ENCODE measurements at places on chromosomes 7 and 10. TPM values are rescaled to one million over a fixed set of nuclear protein-coding genes. Genes with fewer than 3 reads are reported as not detected.
A peak's percentile ranks its signal among the peaks of the same experiment; 100 is the strongest.

PRKCQ gene
- 0.98 TPM for total RNA-seq

CTAGE4 gene
- 8.8 TPM for total RNA-seq

SAMD9L gene
- total RNA-seq: 8.6 TPM

SNX10 gene
- 18.1 TPM for total RNA-seq

SAP25 gene
- total RNA-seq: 2.2 TPM

TDRD1 gene
- 0.33 TPM for total RNA-seq

GRM3 gene
- total RNA-seq: not detected

GRCh38 chr10:114584419-114584818, 73.7 kb downstream of the ABLIM1 start:
- no peaks in the 10 kb centered on the region for H3K4me1 ChIP-seq
- no peaks in the 10 kb centered on the region for H3K36me3 ChIP-seq
- no peaks in the 10 kb centered on the region for H3K27me3 ChIP-seq
- no peak overlapping the region for H3K4me3 ChIP-seq
- no peak overlapping the region for H3K27ac ChIP-seq

- no peaks in the 10 kb centered on the region for H3K36me3 ChIP-seq
- H3K27ac ChIP-seq: peak overlapping the region; percentile 1
- H3K4me3 ChIP-seq: no peak overlapping the region
Observed at GRCh38 chr7:116708248-116708647, 36.3 kb downstream of the MET start.

GRCh38 chr7:139748941-139749340, 28.9 kb downstream of the HIPK2 start:
- H3K36me3 ChIP-seq: no peaks in the 10 kb centered on the region
- H3K4me3 ChIP-seq: no peak overlapping the region
- no peak overlapping the region for H3K27ac ChIP-seq

- H3K27ac ChIP-seq: peak overlapping the region; percentile 88
- DNase-seq: peak; percentile 59
- H3K4me1 ChIP-seq: peaks cover 4% of the 10 kb centered on the region
- no peaks in the 10 kb centered on the region for H3K27me3 ChIP-seq
- H3K4me3 ChIP-seq: no peak overlapping the region
Observed at GRCh38 chr10:125084614-125085257, 75.6 kb downstream of the CTBP2 start.

DNA sequence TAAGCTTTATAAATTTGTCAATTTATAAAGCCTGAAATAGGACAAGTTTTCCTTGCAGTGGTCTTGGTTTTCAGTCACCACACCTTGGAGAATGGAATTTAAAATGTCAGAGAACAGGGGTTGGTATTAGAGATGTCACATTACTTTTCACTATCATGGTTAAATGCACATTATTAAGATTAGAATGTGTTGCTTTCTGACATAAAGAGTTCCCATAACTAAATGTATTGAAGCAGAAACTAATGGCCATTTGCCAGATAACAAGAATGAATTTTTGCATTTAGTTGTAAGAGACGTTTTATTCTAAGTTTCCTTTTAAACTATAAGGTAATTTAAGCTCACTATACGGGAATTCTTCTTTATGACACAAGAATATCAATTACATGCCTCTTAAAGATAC, 172.3 kb downstream of the ARL4A start:
- H3K27me3 ChIP-seq: no peaks in the 10 kb centered on the region
- no peak overlapping the region for H3K27ac ChIP-seq
- DNase-seq: no peak
- no peaks in the 10 kb centered on the region for H3K4me1 ChIP-seq
- H3K4me3 ChIP-seq: no peak overlapping the region

DNA sequence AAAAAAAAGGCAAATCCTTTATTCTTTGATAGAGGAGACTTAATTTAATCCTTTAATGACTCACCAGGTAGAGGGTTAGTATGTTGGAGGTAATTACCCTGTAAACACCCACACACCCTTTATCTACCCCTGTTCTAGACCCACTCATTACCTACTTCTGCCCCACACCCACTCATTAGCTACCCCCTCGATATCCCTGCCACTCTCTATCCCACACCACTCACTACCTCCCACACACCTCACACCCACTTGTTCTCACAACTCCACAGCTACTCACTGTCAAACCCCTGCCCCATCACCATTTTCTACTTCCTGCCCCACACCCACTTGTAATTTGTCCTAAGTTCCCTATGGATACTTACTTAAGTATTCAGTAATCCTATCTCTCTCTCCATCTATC, 49.7 kb downstream of the SEC61G start:
- no peaks in the 10 kb centered on the region for H3K27me3 ChIP-seq
- no peaks in the 10 kb centered on the region for H3K4me1 ChIP-seq
- no peak overlapping the region for H3K27ac ChIP-seq
- DNase-seq: no peak

DNA sequence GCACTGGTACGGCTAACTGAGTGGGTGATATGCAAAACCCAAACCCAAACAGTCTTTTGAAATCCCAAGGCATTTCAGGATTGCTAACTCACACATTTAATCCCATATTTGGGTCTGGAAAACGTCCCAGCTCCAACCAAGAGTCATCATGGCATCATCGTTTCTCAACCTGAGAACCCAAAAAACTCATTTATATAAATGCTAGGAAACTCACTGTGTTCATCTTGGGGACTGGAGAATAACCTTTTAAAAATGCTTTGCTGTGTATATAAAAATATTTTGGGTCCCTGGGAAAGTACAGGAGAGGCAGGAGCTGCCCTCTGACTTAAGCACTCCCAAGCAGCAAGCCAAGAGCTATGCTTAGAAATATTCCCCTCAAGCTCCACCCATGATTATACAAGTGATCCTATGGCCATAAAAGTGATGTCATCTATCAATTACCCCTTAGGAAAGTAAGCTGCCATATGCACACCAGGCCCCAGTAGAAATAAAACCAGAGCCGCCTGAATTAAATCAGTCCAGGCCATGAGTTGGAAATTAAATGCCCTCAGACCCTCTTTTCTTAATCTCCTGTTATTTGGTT, 352.1 kb downstream of the FRMD4A start:
- no peak overlapping the region for H3K27ac ChIP-seq
- no peak for DNase-seq
- no peak overlapping the region for H3K4me3 ChIP-seq

GRCh38 chr7:37281368-37282092, 167.1 kb downstream of the ELMO1 start:
- no peaks in the 10 kb centered on the region for H3K27me3 ChIP-seq
- no peak overlapping the region for H3K27ac ChIP-seq
- no peaks in the 10 kb centered on the region for H3K36me3 ChIP-seq
- H3K4me3 ChIP-seq: no peak overlapping the region

- no peak overlapping the region for H3K4me3 ChIP-seq
- no peaks in the 10 kb centered on the region for H3K36me3 ChIP-seq
- no peaks in the 10 kb centered on the region for H3K27me3 ChIP-seq
- DNase-seq: no peak
- no peak overlapping the region for H3K27ac ChIP-seq
- no peaks in the 10 kb centered on the region for H3K4me1 ChIP-seq
Observed at GRCh38 chr10:62655337-62655994, 149.1 kb upstream of the ADO start.

DNA sequence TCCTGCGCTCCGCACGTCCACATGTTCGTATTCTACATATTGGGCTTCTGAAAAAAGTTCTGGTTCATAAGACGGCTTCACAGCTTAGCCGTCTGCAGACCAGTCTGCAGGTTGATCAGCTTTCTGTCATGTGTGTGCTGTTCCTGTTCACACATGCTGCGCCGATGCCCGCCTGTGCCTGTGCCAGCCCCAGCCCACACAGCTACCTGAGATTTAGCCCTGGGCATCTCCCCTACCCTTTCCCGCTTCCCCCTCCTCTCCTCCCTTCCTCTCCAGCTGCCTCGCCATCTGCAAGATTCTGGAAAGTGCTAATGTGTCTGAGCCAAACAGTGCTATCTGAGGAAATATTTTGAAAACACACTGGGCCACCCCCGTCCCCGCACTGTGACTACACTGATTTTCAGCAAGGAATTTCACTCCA, 7.1 kb downstream of the CHST3 start:
- H3K4me3 ChIP-seq: no peak overlapping the region
- H3K27me3 ChIP-seq: no peaks in the 10 kb centered on the region
- H3K36me3 ChIP-seq: no peaks in the 10 kb centered on the region
- no peak for DNase-seq
- peak overlapping the region; percentile 92 for H3K27ac ChIP-seq
